Pancreas (tissue), 10 donors: ENCODE measurements at places on chromosomes 2 and 18. TPM values are rescaled to one million over a fixed set of nuclear protein-coding genes. Genes with fewer than 3 reads are reported as not detected.

The TCF23 gene
- not detected for polyA plus RNA-seq

The CDCA7 gene
- polyA plus RNA-seq = 0.34 TPM

The TUBB8B gene
- polyA plus RNA-seq = 0.80 TPM

The RAX gene
- not detected for polyA plus RNA-seq

The CFAP53 gene
- 1.2 TPM for polyA plus RNA-seq

The ABCA12 gene
- polyA plus RNA-seq = not detected

The TDRD15 gene
- not detected for polyA plus RNA-seq

The PRKAG3 gene
- not detected for polyA plus RNA-seq

The UGT1A10 gene
- polyA plus RNA-seq = not detected

The TUBA3E gene
- polyA plus RNA-seq = 0.11 TPM

The KCNE4 gene
- 2.8 TPM for polyA plus RNA-seq

The MSTN gene
- polyA plus RNA-seq = 0.66 TPM
